CD4-positive, alpha-beta T cell treated with Interleukin-1 beta for 1 hour (primary cell): ENCODE measurements at places on chromosomes 12 and 14.

GRCh38 chr12:124389725-124390441 is 95.0 kb downstream of the RFLNA start:
- DNase-seq, result no peak

DNA sequence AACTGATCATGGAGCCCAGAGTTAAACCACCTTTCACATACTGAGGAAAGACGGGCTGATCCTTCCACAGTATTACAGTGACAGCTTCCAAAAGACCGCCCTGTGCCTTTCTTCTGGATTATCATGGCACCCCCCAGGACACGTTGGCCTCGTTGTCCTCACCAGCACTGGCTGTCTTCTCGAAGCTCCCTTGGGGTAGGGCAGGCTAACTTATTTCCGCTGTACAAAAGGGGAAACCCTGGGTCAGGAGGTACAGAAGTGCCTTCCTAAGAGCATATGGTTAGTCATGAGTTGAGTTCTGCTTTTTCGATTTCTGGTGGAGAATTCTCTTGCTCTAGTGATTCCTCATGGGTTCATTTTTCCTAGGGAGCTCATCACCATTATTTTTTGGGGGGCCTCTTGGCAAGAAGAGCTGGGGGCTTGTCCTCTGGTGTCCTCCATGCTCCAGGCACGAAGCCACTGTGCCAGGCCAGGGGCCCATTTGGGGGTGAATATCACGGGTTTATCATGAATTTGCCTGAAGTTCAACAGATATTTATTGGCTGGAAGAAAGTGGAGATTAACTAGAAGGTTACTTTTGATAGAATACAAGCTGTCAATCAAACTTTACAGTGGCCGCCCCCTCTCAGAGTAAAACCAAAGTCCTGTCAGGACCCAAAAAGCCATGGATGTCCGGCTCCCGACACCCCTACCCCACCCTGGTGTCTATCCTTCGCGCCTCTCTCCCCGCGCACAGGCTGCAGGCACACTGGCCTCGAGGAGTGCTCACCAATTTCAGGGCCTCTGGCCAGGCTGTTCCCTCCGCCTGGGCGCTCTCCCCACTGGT is 8.8 kb upstream of the TRAF3 start:
- peak; percentile 73 for DNase-seq

- DNase-seq, result no peak
Observed at GRCh38 chr12:65875640-65876071, 51.4 kb downstream of the HMGA2 start.

DNA sequence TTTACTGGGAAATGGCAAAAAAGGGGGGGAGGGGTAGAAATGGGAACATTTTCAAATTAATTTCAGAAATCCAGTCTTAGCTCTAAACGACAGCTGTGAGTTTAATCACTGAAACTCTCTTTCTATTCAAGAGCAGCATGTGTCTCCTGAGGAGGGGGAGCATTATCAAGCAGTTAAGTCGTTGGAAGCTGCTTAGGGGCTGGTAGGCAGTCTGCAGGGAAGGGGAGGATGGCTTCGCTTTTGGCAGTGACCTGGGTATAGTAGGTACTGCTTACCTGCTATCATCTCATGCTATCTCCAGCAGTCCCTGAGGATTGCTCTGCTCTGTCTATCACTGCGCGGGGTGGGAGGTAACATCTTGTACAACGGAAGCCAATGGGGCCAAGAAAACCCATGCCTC is 567.4 kb downstream of the NRXN3 start:
- no peak for DNase-seq

- no peak for DNase-seq
Observed at GRCh38 chr14:29016050-29016900, 249.7 kb downstream of the FOXG1 start.

DNA sequence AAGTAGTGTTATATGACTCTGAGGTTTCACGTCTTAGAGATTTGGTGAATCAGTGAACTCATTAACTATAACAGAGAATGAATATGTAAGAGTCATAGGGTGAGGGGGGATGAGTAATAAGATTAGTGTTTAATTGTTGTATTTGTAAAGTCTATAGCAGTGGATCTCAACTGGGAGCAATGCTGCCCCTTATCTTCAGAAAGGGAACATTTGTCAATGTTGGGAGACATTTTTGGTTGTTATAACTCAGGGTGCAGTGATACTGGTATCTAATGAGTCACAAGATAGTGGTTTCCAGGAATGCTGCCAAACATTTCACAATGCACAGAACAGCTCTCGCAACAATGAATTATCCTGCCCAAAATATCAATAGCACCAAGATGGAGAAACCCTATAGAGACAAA is 1193.7 kb downstream of the GALC start:
- DNase-seq, result no peak

GRCh38 chr12:128098730-128099129 is 168.2 kb upstream of the TMEM132C start:
- DNase-seq, result no peak

DNA sequence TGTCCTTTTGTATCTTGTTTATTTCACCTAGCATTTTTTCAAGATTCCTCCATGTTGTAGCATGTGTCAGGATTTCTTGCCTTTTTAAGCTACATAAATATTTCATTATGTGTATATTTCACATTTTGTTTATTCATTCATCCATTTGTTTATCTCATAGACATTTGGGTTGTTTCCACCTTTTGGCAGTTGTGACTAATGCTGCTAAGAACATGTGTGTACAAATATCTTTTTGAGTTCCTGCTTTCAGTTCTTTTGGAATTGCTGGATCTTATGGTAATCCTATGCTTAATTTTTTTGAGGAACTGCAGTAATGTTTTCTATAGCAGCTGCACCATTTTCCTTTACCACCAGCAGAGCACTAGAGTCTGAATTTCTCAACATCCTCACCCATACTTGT is 62.4 kb downstream of the SCN8A start:
- DNase-seq, result no peak

DNA sequence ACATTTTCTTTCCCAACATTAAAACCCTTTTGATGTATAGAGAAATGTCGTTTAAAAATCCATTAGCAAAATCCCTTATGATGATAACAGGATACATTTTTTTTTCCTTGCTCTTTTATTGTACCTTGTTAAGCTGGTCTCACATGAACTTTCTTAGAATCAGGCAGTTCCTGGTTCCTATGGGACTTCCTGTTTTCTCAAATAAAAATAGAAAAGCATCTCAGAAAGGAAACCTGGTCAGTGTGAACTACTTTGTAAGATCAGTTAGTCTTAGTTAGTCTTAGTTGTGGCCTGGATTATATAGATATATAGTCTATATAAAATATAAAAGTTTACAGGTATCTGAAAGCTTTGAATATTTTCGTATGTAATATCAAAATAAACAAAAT is 40.3 kb downstream of the LEMD3 start:
- peak; percentile 14 for DNase-seq

GRCh38 chr12:131116468-131117117 is 162.9 kb downstream of the ADGRD1 start:
- no peak for DNase-seq

GRCh38 chr12:989751-990660 is 1.0 kb upstream of the ERC1 start:
- peak; percentile 40 for DNase-seq

- no peak for DNase-seq
Observed at GRCh38 chr14:97336179-97336578, 539.0 kb downstream of the VRK1 start.

GRCh38 chr12:117042862-117043261 is 56.4 kb downstream of the TESC start:
- DNase-seq, result no peak

DNA sequence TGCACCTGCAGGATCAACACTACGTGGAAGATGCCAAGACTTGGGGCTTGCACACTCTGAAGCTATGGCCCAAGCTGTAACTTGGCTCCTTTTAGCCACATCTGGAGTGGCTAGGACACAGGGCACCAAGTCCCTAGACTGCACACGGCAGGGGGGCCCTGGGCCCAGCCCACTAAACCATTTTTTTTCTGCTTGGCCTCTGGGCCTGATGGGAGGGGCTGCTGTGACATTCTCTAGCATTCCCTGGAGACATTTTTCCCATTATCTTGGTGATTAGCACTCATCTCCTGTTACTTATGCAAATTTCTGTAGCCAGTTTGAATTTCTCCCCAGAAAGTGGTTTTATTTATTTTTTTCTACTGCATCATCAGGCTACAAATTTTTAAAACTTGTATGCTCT is 1080.7 kb downstream of the LRFN5 start:
- no peak for DNase-seq

DNA sequence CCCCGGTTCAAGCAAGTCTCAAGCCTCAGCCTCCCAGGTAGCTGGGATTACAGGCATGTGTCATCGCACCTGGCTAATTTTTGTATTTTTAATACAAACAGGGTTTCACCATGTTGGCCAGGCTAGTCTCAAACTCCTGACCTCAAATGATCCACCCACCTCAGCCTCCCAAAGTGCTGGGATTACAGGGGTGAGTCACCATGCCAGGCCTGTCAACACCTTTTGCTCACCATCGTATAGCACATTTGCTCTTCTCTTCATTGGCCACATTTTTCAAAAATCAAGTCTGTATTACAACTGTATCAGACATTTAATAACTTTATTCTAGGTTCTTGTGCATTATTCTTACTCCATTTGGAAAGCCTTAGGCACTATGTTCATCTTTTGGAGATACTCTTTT is 50.3 kb downstream of the BCAT1 start:
- DNase-seq, result no peak

GRCh38 chr12:123089631-123090353 is 61.1 kb downstream of the PITPNM2 start:
- DNase-seq, result no peak
